ENCODE measurements at places on chromosomes 12 and 14.

DNA sequence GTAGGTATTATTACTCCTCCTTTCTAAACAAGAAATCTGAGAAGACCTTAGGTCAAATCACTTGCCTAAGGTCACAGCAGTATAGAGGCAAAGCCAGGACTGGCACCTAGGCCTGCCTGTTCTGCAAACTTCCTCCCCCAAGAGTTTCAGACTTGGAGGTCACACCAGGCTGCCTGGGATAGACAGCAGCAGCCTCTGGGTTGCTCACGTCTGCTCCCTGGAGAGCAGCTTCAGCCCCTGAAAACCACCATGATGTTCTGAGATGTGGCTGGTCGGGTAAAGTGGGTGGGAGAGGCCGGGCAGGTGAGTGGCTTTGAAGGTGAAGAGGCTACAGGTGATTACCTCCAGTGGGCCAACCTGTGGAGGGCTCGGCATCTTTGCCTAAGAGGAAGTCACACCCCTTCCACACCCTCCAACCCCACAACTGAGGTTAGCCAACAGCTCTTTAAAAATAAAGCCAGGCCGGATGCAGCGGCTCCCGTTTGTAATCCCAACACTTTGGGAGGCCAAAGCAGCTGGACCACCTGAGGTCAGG is 37.0 kb upstream of the PNMA1 start:
- DNase-seq, result peak; percentile 69

DNA sequence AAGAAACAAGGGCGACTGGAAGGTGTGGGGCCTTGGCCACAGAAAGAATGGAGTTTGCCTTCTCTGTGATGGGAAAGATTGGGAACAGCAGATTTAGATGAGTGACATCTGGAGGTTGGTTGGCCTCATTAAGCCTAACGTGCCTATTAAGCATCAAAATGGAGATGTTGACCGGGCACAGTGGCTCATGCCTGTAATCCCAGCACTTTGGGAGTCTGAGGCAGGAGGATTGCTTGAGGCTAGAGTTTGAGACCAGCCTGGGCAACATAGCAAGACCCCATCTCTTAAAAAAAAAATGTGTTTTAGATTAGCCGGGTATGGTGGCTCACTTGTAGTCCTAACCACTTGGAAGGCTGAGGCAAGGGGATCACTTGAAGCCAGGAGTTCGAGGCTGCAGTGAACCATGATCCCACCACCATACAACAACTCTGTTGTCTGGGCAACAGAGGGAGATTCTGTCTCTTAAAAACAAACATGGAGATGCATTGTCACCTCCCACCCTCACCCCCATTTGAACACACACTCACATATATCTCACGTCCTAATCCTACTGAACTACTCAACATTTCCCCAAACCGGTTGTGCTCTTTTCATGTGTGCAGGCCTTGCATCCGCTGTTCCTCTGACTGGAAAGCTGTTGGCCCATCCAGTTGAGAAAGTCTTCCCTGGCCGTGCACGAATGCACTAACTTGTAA is 172.1 kb downstream of the ETV6 start:
- no peak for DNase-seq

DNA sequence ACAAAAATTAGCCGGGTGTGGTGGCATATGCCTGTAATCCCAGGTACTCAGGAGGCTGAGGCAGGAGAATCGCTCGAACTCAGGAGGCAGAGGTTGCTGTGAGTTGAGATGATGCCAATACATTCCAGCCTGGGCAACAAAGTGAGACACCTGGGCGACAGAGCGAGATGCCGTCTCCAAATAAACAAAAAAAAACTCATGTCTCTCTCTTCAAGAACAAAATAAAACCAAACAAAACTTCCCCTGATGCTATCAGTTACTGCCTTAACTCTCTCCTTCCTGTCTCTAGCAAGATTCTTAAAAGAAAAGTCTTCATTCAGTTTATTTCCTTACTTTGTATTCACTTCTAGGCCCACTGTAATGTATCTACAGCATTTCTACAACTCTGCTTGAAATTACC is 20.8 kb downstream of the KLHL28 start:
- no peak for DNase-seq

- DNase-seq, result no peak
Measured at GRCh38 chr12:45669792-45670191, 59.7 kb upstream of the ARID2 start.

- no peak for DNase-seq
Measured at GRCh38 chr14:68972507-68973218, 6.4 kb downstream of the ACTN1 start.

- DNase-seq, result no peak
Measured at GRCh38 chr14:69841656-69842055, 37.6 kb upstream of the SMOC1 start.

GRCh38 chr12:123748661-123749060 is 13.4 kb upstream of the DNAH10 start:
- no peak for DNase-seq

DNA sequence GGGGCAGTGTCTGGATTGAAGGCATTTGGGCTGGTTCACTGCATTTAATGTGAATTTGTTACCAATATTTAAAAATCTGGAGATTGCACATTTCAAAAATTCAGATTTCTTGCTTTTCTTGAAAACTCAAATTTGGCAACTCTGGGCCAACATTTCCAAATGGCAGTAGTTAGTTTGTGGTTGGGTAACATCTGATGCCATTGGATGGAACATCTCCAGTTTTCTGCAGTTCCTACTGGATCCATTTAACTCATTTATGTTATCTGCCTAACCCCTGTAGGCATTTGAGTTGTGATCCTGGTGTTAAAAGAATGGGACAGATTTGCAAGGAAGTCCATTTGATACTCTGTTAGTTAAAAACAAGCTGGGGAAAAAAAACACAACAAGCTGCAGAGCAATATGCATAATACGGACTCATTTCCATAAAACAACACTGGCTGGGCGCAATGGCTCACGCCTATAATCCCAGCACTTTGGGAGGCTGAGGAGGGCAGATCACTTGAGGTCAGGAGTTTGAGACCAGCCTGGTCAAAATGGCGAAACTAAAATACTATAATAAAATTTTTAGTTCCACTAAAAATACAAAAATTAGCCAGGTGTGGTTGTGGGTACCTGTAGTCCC is 7.9 kb downstream of the EIF2B2 start:
- no peak for DNase-seq

DNA sequence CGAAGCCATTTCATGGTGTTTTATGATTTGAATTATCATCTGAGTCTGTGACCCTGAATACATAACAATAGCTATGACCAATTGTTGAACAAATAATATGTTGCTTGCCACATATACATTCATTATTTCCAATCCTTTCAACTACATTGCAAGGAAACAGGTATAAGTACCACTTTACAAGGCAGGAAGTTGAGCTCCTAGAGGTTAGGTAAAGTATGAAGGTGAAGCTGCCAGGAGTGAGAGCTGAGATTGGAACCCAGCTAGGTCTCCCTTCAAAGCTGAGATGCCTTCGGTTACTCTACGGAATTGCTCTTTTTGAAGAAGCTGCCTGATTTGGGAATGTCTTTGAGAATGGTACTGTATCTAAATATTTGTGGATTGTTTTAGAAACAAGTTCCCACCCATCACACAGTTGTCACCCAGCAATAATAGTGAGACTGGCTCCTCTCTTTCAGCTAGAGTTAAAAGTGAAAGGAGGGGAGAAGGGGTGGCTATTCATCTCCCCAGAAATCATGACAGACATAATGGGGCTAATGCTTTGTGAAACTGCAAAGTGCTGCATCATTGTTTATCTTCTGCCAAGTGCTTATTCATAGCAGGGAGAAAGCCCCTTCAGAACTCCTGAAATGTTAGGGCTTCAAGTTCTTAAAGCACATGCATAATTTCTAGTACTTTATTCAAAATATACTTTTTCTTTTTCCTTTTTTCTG is 75.9 kb upstream of the AMIGO2 start:
- no peak for DNase-seq

- DNase-seq, result no peak
Measured at GRCh38 chr12:49684310-49684854, 22.8 kb downstream of the FMNL3 start.

- DNase-seq, result peak; percentile 49
Measured at GRCh38 chr14:91377700-91378652, 39.6 kb downstream of the CCDC88C start.

DNA sequence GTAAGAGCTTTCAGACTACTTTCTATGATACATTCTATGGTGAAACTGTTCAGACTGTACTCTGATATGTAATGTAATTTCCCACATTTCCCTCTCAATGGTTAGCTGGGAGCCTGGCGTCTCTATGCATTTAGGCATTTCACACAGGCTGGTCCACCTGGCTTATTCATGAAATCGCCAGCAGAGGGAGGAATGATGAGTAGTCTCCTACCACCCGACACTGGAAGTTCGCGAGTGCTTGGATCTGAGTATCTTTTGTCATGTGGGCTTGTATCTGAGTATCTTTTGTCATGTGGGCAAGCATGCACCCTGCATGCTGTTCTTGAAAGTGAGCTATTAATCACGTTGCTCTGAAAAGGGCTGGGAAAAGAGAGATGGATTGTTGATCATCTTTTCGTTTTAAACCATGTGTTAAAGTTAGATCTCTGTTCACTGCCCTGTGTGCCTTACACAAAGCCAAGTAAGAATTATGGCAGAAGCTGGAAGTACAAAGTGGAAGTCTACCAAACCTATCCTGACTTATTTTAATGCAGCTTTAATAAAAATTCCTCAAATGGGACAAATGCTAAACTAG is 235.0 kb downstream of the ATP23 start:
- DNase-seq, result peak; percentile 36

- no peak for DNase-seq
Measured at GRCh38 chr12:30308010-30308717, 387.5 kb downstream of the IPO8 start.

DNA sequence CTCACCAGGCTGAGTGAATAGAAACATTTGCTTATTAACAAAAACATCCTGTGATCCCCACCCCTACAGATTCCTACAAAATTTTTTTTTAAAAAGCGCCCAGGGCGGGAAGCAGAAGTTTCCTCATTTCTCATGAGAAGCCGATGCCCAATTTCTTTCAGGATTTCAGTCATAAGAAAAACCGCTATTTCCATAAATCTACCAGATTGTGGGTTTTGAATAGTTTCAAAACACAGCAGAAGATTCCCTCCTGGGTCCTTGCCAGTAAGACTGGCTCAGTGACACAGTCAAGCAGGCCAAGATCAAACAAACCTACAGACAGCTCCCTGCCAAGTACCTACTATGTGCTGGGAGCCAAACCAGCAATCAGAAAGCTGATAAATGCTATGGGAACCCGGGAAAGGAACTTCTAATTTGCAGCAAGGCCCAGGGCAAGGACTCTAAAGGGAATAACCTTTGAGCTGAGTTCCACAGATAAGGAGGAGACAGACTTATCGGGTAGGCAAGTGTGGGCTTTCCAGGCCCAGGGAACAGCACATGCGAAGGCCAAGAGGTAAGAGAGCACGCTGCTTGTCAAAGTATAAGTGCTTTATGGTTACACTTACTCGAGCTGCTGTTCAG is 68.7 kb downstream of the CCDC88C start:
- no peak for DNase-seq

DNA sequence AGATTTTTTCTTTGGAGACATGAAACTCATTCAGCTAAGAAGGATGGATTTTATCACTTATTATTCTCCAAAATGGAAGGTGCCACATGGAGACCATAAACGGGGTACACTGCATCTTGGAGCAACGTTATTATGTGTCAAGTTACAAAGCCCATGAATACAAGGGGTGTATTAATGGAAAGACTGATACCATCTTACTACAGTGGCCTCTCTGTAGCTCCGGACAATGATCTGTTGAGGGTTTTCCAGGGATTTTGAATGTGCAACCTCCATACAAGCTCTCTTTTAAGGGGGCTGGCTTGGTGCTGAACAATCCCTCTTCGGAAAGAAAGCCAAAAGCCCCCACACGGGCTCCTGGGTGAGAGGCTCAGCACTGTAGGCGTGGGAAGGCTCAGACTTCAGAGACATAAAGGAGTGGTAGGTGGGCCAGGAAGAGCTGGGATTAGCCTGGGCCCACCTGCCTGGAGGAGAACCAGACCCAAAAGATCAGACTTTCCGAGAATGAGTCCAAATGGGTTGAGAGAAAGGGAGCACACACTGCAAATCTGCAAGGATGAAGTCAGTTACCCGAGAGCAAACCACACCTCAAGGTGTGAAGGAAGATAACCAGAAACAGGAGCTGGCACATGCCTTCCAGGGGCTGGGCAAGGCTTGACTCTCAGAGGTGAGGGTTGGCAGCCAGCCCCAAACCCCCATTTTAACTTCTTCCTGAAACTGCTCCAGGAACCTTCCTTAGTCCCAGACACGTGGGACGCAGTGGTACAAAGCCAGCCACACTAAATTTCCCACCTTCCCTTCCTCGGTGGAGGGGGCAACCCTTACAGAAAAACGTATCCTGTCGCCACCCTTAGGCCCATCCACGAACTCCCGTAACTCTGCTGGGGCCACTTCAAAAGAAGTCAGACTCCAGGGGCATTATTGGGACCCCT is 1.5 kb downstream of the VPS37B start:
- no peak for DNase-seq

- DNase-seq, result no peak
Measured at GRCh38 chr12:118874698-118875548, 106.4 kb upstream of the SRRM4 start.

DNA sequence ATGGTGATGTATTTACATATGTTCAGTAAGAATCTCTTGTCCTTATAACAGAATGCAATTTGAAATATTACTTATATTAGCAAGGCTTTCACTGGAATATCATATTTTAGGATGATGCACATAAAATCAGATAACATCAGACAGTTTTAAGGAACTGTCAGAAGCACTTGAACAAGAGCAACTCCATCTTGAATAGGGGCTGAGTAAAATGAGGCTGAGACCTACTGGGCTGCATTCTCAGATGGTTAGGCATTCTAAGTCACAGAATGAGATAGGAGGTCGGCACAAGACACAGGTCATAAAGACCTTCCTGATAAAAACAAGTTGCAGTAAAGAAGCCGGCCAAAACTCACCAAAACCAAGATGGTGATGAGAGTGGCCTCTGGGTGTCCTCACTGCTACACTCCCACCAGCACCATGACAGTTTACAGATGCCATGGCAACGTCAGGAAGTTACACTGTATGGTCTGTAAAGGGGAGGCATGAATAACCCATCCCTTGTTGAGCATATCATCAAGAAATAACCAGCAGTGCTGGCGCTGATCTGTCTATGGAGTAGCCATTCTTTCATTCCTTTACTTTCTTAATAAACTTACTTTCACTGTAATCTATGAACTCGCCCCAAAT is 27.6 kb upstream of the ETV6 start:
- DNase-seq, result peak; percentile 48

GRCh38 chr12:19964549-19964948 is 403.8 kb upstream of the PDE3A start:
- DNase-seq, result no peak

DNA sequence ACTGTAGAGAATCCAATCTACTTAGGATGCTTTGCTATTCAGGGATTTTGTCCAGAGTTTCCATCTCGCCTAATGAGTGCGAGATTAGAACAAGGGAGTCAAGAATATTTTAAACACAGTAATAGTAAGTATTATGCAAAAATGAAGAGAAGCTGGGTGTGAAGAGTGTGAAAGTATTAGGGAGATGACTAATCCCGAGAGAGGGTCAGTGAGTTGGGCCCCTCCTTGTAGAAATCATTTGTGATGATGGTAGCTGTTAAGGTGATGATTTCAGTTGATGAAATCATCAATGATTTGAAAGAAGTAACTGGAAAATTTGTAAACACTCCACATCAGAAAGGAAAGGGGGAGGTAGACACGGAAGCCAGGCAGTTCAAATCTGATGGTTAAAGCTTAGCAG is 478.9 kb upstream of the MGAT4C start:
- no peak for DNase-seq

GRCh38 chr12:116201359-116201758 is 76.1 kb downstream of the MED13L start:
- no peak for DNase-seq

All from NB4 (cell line).